ENCODE measurements at places on chromosomes 6 and 20.

DNA sequence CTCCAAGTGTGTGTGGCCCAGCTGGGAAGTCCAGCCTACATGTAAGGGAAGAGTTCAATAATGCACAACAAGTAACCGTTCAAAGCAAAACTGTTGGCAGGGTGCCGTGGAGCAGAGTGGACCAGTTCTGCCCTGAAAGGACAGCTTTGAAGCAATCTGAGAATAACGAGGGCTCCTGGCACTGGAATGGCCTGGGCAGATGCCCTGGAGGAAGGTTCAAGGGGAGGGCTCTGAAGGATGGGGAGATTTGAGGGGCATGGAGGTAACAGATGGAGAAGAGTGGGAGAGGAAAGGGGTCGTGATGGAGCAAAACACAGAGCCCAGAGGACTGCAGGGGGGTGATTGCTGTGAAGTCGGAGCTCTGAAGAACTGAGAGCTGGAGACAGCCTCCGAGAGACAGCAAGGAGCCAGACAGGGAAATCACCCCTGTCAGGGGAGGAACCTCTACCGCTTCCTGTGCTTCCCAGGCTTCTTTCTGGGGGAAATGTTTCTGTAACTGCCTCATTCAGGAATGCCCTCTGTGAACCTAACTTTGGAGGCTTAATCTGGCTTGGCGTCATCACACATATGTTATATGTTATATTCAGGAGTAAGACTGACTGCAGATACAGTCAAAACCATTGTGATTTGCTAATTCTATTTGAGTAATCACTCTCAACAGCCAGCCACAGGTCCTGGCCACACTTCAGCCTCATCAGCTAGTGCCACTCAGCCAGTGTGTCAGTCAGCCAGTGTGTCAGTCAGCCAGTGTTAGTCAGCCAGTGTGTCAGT, 41.2 kb downstream of the ZC3H12D start:
- no peak for DNase-seq

DNA sequence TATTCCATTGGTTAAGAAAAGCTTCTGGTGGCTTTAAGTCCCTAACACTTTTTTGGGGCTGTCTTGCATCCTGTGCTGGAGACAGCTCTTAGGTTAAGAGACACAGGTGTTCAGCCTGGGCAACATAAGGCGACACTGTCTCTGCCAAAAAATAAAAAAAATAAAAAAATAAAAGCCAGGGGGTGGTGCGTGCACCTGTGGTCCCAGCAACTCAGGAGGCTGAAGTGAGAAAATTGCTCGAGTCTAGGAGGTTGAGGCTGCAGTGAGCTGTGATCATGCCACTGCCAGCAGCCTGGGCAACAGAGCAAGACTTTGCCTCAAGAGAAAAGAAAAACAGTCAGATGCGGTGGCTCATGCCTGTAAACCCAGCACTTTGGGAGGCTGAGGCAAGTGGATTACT, 55.6 kb upstream of the ZMYND8 start:
- DNase-seq: no peak

DNA sequence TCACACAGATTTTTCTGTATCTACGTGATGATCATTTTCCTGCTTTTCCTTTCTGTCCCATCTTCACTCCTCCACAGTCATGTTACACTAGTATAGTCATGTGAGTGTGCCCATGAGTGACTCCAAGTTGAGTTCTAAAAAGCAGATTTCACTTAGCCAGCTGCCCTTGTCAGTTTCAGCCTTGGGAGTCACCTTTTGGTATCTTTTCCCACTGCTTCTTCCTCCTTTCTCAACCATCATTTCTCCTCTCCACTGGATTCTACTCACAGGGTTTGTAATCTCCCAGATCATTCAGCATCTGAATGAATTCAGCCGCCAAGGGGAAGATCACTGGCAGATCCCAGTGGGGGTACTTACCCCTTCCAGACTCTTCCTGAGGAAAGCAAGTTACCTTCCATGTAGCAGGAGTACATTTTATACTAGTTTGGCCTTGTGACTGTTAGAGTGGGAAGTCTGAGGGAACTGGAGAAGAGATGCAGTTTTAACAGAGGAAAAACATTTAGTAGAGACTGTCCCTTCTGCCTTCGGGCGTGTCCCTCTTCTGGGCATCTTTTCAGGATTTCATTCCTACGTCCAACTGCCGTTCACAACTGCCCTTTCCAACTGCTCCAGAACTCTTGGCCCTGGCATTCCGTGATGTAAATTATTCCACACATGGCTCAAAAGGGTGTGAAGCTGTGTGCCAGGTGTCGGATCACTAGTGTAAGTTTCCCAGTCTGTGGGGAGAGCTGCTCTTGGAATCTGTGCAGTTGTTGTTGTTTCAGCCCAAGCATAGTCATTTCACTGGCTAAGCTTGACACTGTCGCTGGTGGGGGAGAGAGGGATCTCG, 38.9 kb downstream of the BICRAL start:
- DNase-seq: no peak

DNA sequence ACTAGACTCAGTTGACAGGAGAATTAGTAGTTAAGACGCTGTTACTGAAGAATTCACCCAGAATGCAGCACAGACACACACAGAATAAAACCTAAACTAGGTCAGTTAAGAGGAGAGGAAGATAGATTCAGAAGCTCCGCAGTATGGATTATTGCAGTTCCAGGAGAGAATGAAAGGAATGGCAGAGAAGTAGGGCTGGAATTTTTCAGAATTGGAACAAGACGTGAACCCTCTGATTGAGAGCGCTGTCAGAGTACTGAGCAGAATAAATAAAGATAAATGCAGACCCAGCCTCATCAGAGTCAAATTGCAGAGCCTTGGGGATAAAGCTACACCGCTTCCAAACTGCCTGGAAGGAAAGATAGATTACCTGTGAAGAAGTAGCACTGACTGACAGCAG, 344.6 kb downstream of the FARS2 start:
- DNase-seq: no peak

Data from stimulated activated CD4-positive, alpha-beta T cell treated with anti-CD3 and anti-CD28 coated beads, TNF-alpha, amount 100 ng/mL, for 24 hours (primary cell).